ENCODE measurements at places on chromosomes 13 and 19.

GRCh38 chr19:46773018-46773399 is 15.4 kb downstream of the SLC1A5 start:
- no peak for DNase-seq

DNA sequence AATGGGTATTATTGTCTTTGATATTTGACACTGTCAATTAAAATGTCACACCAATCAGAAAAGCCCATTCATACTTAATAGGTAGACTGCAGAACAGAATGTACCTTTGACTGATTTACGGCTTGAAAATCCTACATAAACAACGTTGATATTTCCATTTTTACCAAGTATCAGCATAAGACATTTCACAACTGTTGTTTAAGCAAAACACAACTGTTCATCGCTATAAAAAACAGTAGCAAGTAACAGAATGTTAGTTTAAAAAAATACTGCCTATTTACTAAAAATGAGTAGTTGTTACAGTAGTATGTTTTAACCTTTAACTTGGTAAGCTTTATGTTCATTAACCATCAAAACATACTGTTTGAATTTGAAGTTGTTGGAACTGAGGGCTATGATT is 1096.6 kb downstream of the PCDH17 start:
- DNase-seq, result no peak

- no peak for DNase-seq
Observed at GRCh38 chr19:6018786-6019185, 40.8 kb upstream of the RANBP3 start.

DNA sequence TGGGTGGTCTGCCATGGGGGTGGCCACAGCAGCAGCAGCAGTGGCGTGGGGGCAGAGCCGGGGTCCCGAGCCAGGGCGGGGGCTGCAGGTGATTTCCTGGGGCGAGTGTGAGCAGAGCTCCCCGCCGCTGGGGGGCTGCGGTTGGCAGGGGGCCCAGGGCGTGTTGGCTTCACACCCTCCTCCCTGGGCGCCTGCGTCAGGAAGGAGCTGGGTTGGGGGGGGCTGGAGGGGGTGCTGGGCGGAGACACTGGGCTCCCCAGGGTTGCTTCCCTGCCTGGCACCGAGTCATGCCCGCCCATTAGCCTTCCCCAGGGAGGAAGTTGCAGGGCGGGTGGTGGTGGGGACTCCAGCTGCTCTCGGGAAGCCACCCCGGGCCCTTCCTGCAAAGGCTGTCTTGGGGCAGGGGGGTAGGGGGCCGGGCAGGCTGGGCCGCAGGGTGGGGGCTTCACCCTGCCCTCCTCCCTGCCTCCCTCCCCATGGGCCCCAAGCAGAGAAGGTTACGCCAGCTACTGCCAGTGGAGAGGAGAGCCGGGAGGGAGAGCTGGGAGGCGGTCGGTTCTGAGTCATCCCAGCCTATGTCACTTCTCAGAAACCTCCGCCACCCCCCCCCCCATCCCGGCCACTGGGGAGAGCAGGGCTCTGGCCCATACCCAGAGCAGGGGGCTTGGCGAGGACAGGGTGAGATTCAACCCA is 4.6 kb downstream of the MIDN start:
- DNase-seq, result peak; percentile 77

DNA sequence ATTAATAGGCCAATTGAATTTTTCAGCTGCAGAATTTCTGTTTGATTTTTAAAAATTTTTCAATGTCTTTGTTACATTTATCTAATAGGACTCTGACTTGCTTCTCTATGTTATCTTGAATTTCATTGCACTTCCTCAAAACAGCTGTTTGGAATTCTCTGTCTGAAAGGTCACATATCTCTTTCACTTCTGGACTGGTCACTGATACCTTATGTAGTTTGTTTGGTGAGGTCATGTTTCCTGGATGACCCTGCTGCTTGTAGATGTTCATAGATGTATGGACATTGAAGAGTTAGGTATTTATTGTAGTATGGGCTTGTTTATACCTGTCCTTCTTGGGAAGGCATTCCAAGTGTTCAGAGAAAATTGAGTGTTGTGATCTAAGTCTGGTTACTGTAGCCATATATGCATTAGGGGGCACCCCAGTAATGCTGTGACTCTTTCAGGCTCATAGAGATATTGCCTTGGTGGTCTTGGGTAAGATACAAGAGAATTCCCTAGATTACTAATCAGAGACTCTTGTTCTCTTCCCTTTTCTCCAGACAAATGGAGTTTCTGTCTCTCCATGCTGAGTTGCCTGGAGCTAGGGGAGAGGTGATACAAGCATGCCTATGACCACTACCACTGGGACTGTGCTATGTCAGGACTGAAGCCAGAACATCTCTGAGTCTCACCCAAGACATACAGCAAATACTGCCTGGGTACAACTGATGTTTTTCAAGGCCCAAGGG is 27.8 kb downstream of the RFC3 start:
- DNase-seq, result no peak

DNA sequence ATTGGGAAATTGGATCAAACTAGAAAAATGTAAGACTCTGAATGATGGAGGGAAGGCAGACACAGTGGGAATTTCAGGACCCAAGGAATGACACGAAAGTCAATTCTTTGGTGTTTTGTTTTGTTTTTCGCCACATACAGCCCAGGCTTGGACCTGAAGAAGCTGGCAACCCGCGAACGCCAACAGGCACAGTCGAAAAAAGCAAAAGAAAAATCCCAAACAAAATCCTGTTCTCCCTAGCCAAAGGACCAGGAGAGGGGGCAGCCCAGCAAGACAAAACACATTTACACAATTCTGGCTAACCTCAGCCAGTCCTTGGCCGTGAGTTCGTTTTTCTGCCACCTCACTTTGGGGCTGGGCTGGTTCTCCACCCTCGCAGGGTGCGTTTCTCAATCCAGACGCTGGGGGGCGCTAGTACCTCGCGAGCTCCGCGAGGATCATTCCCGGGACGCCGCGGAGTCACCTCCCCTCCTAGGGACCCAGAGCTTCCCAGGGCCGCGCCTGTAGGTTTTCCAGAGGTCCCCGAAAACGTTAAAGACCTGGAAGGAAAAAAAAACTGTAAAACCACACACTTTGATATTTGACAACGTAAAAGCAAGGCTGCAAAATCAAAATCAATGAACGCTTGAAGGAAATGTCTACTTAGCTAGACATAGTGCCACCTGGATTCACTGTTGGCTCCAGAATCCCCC is 34.9 kb upstream of the TPM4 start:
- peak; percentile 80 for DNase-seq

GRCh38 chr19:46079576-46079975 is 38.8 kb upstream of the IGFL4 start:
- DNase-seq, result no peak

GRCh38 chr19:33828266-33829075 is 31.8 kb downstream of the KCTD15 start:
- DNase-seq, result no peak

DNA sequence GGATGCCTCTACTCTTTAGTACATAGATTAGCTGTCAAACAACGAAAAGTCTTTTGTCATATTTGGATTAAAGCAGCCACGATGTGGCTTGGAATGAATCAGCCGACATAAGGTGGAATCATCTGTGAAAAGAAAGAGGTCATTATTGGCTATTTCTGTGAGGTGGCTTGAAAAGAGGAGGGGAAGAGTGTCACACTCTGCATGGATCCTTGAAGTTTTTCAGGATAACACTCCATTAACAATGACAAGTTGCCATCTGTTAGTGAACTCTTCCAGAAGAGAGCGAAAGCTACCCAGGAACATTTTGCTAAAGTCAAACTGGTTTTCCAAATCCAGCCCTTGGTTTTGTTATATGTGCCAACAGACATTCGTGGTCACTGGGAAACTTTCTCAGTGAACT is 1604.8 kb downstream of the OLFM4 start:
- DNase-seq, result no peak

- DNase-seq, result no peak
Observed at GRCh38 chr13:19604306-19604705, 29.2 kb upstream of the MPHOSPH8 start.

DNA sequence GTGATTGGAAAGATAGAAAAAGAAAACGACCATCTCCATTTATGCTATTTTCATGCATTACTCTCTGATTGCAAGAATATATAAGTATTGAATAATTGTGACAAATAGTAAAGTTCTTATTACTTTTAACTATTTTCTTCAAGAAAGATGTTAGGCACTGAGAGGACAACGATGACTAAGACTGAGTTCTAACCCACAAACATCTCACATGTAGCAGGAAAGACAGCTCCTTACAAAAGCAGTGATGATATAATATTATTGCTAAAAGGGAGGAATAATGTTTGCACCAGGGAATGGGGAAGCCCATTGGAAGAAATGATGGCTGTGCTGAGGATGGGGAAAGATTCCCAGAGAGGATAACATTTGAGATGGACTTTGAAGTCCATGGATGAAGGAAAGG is 22.6 kb downstream of the RXFP2 start:
- DNase-seq, result no peak

DNA sequence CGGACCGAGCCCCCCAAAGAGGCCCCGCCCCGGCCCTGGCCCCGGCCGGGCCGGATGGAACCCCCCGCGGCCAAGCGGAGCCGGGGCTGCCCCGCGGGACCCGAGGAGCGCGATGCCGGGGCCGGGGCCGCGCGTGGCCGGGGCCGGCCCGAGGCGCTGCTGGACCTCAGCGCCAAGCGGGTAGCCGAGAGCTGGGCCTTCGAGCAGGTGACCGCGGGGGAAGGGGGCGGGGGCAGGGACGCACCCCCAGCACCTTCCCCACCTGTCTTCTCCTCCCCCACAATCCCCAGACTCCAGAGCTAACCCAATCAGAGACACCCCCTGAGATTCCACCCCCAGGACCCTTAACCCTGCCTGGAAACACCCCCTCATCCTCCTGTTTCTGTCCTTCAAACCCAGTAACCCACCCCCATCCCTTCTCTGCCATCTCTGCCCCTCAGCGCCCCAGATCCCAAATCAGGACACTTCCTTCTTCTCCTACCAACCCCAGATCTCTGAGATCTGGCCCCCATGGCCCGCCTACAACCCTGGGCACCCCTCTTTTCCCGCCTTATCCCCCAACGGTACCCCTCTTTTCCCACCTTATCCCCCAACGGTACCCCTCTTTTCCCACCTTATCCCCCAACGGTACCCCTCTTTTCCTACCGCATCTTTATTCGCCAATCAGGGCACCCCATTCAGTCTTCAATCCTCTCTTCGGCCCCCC is 505 bp downstream of the ZSWIM4 start:
- no peak for DNase-seq

GRCh38 chr13:48648446-48648845 is 5.3 kb upstream of the CYSLTR2 start:
- DNase-seq, result no peak

All from CD8-positive, alpha-beta memory T cell (primary cell).